ENCODE measurements at places on chromosomes 12 and 14. TPM values are rescaled to one million over a fixed set of nuclear protein-coding genes. Genes with fewer than 3 reads are reported as not detected.

DNA sequence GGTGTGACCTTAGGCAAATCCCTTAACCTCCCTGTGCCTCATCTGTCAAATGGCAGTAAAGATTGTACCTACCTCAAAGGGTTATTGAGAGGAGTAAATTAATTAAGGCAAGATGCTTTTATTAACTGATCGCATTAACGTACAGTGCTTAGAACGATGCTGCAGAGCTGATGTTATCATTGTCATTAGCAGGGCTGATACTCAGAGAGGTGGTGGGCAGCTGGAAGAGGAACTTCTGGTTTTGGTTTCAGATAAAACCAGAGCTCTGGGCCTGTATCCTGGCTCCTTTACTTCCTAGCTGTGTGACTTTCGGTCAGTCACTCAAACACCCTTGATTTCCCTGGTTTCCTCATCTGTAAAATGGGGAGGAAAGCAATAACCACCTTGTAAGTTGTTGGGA lies 55.1 kb downstream of the CALM1 start:
- DNase-seq: no peak

- no peak for DNase-seq
Observed at GRCh38 chr12:6053541-6053940, 70.9 kb downstream of the VWF start.

GRCh38 chr14:67510836-67511235 lies 22.3 kb upstream of the PLEKHH1 start:
- peak; percentile 6 for DNase-seq

DNA sequence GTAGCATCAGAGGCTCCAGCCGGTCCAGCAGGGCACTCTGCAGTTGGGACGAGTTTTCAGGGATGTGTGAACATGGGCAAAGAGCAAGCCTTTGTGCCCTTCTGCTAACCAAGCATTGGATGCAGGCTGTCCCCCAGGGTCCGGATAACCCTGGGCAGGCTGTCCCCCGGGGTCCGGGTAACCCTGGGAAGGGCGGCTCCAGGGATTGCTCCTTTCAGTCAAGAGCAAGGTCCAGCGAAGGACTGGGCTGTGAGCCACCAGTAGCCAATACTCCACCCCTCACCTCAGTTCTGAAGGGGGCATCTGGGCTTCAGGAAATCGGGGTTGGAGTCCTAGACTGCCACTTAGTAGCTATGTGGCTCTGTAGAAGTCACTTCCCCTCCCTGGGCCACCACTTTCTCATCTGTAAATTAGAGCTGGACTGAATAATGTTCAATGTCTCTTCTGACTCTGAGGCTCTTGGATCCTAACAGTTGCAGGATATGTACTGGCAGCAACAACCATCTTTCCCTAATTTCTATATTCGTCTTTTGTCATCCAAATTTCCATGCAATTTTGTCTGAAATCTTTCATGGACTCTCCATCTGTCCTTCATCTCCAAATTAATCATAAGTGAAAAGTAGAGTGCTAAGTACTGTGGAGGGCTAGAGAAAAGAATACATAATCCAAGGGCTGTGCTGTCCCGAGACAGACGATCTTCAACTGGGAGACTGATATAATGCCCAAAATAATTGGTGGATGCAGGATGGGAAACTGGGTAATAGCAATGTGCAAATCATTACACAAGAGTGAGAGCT lies 137.4 kb upstream of the NTF3 start:
- DNase-seq: no peak

DNA sequence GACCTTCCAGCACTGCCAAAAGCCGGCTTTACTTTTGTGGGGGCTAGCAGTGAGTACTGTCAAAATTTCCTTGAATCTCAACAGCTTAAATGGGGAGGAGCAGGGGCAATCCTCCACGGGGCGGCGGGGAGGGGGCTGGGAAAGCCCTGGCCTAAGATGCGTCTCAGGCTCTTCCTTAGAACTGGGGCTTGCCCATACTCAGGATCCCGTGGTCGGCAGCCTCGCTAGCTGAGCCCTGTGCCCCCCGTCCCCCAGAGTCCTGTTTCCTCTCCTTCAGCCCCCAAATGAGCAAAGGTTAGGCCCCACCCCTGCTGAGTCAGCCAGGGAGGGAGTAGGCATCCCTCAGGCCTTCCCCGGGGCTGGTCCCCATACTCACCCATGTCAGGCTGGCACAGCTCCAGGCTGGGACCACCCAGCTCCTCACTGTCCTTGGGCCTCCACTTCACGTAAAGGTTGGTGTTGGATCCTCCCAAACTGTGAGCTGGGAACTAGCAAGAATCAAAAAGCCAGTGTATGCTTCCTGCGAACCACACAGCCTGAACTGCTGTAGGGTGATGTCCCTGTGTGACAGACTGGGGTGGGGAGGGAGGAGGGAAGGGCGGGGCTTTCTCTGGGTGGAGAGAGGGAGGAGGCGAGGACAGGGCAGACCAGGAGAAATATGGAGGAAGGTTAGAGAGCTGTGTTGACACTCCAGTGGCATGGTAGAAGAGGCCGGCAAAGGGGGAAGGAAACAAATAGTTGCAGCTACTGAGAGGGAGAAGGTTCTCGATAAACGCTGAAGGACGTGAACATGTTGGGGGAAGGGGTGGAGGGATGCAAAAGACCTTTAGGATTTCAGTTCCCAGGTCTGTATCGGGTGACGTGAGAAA lies 5.9 kb upstream of the BAZ2A start:
- DNase-seq: peak; percentile 85

GRCh38 chr12:13203034-13203922 lies 6.8 kb downstream of the EMP1 start:
- DNase-seq: no peak

- no peak for DNase-seq
Observed at GRCh38 chr12:105334001-105334400, 3.5 kb downstream of the C12orf75 start.

DNA sequence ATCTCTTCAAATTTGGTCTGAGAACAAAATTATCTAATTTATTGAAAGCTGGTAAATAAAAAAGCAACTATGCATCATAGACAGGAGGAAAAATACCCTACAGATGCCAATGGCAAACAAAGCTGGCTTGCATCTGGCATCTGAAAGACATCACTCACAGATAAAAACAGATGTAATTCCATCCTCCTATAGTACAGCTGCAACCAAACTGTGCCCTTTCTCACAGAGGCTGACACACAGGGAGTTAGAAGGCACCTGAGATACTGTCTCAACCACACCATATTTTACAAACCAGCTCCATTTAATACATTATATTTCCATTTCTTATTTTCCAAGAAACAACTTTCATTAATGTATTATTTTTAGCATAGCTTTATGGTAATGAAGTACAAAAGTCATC lies 39.4 kb downstream of the DUSP16 start:
- DNase-seq: no peak

DNA sequence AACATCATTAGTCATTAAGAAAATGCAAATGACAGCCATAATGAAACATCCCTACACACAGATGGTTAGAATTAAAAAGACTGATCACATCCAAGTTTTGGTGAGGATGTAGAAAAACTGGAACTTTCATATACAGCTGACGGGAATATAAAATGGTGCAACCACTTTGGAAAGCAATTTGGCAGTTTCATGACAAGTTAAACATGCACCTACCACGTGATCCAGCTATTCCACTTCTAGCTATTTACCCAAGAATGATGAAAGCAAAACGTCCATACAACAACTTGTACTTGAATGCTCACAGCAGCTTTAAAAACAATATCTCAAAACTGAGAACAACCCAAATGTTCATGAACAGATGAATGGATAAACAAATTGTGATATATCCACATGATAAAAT lies 77.9 kb upstream of the AVPR1A start:
- no peak for DNase-seq

GRCh38 chr14:100698666-100699448 lies 27.8 kb upstream of the DLK1 start:
- DNase-seq: no peak

DNA sequence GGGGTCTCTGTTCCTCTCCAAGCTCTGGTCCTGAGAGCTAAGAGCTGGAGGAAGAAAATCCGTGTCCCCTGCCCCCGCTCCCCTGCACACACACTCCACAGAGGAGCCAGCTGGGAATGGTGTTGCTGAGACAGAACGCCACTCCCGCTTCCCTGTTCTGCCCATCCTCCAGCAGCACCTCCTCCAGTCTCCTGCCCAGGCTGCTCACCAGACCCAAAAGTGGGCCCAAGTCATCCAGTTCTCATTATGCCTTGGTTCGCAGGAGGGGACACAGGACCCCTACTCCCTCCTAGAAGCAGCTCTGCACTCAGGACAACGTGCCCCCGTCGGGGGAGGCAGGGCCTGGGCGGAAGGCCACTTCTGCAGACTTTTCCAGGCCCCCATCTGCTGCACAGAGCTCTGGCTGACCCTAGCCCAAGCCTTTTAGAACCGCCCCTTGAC lies 830 bp upstream of the TRMT61A start:
- no peak for DNase-seq

DNA sequence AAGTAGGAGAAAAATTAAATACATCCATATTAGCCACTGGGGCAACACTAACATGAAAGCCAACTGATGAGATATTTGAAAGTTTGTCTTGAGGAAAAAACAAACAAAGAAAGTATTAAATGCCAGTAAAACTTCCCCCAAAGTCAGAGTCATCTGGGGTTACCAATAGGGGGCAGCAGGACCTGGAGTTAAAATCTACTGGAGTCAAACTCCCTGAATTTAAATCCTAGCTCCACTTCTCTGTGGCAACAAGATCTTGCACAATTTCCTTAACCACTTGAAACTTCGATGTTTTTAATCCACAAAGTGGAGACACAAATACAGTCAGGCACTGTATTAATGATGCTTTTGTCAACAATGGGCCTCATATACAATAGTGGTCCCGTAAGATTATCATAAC lies 14.4 kb downstream of the PLEKHG7 start:
- DNase-seq: peak; percentile 20

- peak; percentile 82 for DNase-seq
Observed at GRCh38 chr14:46574221-46574977, 77.2 kb downstream of the RPL10L start.

GRCh38 chr12:24948757-24949722 lies at the start of gene BCAT1:
TSS of gene BCAT1 (minus strand) at chr12:24949101. CDS start at chr12:24948932, 169 bp downstream.
- no peak for DNase-seq

GRCh38 chr12:12999959-13000615 lies at the start of gene HEBP1:
TSS of gene HEBP1 (minus strand) at chr12:13000265. CDS start at chr12:13000114, 151 bp downstream.
- DNase-seq: peak; percentile 53

DNA sequence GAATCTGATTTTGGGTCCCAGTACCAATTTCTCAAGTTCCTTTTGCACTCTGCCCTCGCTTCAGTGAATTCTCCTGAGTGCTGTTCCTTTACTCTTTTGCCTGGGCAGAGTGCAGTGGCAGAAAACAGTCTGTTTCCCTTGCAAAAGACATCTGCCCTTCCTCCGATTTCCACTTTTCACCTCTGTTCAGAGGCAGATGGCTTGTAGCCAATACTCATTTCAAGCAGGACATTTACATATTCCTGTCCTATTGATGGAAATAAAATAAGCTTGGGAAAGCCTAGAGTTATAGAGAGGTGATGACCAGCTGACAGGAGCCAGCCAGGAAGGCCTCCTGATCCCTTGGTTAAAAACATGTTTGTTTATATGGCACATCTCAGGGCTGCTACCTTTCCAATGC lies 111.0 kb downstream of the SLC8A3 start:
- no peak for DNase-seq

- DNase-seq: peak; percentile 84
Observed at GRCh38 chr12:32650508-32650907, 28.6 kb upstream of the DNM1L start.

DNA sequence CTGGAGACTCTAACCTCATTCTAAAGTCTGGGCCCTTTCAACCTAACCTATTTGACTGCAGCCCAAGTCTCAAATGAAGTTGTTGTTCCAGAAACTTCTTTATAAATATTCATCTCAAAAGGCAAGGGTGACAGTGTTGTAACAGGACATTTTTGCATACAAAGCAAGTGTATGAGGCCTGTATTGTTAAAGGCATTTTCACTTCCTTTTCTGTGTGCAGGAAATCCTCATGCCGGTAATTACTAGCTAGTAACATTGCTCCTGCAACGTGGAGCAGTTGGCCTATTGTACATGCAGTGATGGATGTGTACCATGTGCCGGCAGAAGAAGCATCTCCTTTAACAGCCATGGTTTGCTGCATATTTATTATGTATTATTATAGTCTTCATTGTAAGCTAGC lies 156.5 kb upstream of the RMST start:
- DNase-seq: no peak

GRCh38 chr12:62291864-62292760 lies 31.9 kb downstream of the USP15 start:
- DNase-seq: peak; percentile 55

- DNase-seq: no peak
Observed at GRCh38 chr12:101439236-101439635, 31.7 kb upstream of the ARL1 start.

DNA sequence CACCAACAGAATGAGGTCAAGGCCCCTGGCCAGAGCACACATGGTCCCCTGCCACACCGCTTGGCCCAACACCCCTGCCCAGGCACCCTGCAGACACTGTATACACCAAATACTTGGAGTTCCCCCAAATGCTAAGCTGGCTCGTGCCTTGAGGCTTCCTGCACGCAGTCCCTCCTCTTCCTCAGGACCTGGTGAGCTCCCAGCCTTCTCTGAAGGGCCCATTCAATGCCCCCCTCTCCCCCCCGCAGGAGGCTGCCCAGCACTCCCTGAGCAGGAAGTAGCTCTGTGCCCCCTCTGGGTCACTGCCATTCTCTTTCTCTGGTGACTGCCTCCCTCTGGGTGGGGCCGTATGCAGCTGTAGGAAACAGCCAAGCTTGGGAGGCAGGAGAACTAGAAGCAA lies 75.3 kb downstream of the ITPK1 start:
- DNase-seq: no peak

- DNase-seq: no peak
Observed at GRCh38 chr12:79331870-79332269, 358.9 kb downstream of the PAWR start.

DNA sequence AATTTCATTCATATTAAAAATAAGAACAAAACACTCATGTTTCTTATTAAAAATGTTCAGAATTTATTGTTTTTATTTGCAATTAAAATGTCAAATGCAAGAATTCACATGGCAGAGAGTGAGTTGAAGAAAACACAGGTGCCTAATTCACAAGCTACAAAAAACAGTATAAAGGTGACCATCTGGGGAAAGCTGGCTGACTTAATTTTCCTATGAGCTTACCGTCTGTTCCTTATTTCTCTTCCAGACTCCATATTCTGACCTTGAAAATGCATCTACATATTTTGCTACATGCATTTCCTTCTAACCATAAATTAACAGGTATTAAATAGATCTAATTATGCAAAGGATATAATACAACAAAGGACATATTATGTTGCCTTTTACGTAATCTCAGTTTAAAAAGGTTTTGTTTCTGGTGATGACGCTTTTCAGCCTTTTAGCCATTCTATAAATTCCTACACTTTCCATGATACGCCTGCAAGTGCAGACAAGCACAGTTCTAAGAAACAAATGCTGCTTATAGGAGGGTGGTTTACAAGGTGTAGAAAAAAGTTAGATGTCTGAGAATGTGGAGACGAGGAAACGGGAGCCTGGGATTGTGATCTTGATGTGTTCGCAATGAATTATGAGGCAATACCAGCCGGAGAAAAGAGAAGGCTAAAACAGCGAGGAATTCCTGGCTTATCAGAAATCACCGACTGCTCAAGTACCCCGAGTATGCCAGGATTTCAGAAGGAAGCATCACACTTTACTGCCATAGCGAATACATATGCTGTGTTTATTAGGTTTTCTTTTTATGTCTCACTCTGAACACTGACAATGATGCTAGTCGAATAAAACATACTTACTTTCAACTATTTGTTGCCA lies 24.6 kb downstream of the LIN7A start:
- DNase-seq: peak; percentile 44

The ACRBP gene
- total RNA-seq: 0.51 TPM

The CNIH1 gene
- total RNA-seq: 54.5 TPM

The CIDEB gene
- 3.9 TPM for total RNA-seq

The ZFYVE26 gene
- total RNA-seq: 11.3 TPM

The ARMH4 gene
- under 0.01 TPM for total RNA-seq

The SYT1 gene
- total RNA-seq: 0.26 TPM
